Nephron progenitor cell (in vitro differentiated cells): ENCODE measurements at places on chromosomes 12 and 14.

GRCh38 chr14:74347097-74347794 is 1.0 kb upstream of the VRTN start:
- H3K4me3 ChIP-seq, result peak overlapping the region; percentile 44
- peaks cover 26% of the 10 kb centered on the region for H3K4me1 ChIP-seq
- H3K27me3 ChIP-seq, result peaks cover 27% of the 10 kb centered on the region

DNA sequence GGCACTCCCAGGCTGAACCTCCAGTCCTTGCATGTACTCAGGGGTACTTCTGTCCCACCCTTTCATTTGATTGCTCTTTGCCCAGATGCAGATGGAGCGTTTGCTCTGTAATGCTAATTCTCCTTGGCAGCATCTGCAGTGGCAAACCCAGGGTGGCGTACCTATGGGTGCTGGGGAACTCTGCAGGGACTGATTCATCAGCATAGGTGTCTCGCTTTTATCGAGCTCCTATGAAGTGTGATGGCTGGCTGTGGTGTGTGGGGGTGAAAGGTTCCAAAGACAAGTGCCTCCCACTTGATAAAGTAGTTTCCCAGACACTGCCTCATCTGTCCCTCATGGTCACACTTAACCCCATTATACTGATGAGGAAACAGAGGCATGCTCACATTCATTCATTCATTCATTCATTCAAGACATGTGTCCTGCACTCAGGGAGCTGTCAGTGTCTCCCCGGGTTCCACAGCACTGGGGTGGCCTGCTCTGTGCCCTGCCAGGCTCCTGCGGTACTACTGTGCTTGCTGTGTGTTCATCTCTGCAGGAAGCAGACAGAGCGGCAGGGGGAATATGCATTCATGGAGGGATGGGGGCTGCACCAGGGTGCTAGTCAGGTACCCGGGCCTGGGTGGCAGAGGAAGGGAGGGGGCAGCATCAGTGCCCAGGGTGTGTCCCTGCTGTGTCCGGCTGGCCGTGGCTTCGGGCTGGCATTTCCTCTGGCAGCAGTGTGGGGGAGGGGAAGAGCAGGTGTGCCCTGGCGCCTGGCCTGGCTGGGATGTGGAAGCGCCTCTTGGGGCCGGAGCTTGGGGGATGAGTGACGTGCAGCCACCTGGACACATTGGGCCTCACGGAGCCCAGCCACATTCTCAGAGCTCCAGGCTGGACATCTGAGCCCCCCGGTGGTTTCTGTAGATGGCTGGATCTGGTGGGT is 110.9 kb downstream of the TSPAN9 start:
- peaks cover 8% of the 10 kb centered on the region for H3K27me3 ChIP-seq
- peaks cover 34% of the 10 kb centered on the region for H3K4me1 ChIP-seq
- H3K36me3 ChIP-seq, result no peaks in the 10 kb centered on the region
- no peak overlapping the region for H3K27ac ChIP-seq
- no peak overlapping the region for H3K4me3 ChIP-seq
- no peak for DNase-seq

DNA sequence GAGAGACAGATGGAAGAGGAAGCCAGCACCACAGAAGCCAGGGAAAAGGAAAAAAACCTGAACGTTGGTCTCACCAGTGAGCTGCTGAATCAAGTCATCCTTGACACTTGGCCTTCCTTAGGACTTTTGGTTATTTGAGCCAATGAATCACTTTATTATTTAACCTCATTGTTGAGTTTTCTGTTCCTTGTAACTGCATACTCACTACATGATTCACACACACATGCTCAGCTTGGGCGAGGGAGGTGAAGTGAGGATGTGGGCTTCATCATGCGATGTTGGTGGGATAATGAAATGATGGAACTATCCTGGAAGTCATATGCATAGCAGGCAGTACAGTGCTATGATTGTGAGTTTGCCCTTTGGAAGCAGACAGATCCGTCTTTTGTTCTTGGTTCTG is 40.6 kb upstream of the RPH3A start:
- no peaks in the 10 kb centered on the region for H3K36me3 ChIP-seq
- no peak for DNase-seq
- no peak overlapping the region for H3K27ac ChIP-seq

DNA sequence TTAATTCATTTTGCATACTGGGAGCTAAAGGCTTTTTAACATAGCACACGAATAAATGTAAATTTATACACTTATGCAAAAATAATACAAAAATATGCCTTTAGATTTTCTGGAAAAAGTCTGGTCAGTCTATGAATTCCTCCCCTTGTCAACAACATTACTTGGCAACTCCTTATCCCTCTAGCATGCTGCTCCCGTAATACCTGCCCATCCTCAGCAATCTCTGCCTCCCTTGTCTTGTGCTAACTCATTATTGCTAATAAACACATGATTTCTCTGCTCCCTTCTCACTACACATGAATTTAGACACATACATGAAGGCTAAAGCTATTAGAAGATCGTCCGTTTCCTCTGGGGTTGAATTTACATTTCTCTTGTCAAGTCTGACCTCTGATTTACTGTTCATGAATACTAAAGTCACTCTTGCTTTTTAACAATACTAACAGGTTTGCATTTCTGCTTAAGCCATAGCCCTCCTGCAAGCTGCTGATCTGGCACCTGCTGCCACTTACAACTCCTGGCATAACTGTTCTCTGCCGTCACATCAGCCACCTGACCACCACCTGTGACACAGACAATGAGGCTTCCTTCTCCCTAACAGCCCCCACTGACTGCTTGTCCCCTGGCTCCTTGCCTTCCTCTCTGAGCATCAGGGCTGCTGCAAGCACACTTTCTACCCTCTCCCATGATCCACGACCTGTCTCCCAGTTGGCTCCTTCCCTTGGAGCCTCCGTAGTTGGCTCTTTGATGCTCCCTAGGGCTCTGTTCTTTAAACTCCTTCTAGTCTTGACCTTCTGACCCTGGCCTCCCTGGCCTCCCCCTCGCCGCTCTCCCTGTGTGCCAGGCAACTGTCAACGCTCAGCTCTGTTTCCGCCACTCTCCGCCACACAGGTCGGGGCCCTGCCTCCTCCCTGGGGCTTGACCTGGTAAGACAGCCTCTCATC is 177.6 kb downstream of the CALM1 start:
- peak overlapping the region; percentile 3 for H3K4me3 ChIP-seq
- peaks cover 4% of the 10 kb centered on the region for H3K27me3 ChIP-seq
- peaks cover 35% of the 10 kb centered on the region for H3K4me1 ChIP-seq
- H3K27ac ChIP-seq, result no peak overlapping the region
- peak; percentile 51 for DNase-seq

DNA sequence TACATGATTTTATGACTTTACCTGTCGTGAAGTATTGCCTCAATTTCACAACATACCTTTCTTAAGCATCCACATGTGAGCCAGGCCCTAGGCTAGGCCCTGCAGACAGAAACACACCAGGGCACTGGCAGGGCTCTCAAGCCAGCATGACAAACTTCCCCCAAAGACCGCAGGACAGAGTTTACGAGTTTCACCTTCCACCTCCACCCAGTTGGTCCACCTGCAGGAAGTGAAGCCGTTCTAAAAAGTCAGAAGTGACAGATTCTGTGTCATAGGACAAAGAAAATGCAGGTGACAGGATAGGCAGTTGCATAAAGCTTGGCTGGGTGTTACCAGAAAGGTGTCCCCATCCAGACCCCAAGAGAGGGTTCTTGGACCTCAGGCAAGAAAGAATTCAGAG is 382.3 kb downstream of the PCNX1 start:
- H3K4me1 ChIP-seq, result no peaks in the 10 kb centered on the region
- H3K27me3 ChIP-seq, result peaks cover 7% of the 10 kb centered on the region
- no peaks in the 10 kb centered on the region for H3K36me3 ChIP-seq
- H3K27ac ChIP-seq, result no peak overlapping the region
- no peak overlapping the region for H3K4me3 ChIP-seq

DNA sequence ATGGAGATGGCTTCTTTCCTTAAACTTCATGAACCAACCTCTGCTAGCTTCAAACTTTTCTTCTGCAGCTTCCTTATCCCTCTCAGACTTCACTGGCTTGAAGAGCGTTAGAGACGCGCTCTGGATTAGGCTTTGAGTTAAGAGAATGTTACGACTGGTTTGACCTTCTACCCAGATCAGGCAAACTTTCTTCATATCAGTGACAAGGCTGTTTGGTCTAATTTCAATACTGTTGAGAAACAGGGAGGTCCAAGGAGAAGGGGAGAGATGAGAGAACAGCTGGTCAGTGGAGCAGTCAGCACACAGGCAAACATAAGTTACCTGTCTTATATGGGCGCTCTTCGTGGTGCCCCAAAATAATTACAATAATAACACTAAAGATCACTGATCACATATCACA is 14.9 kb downstream of the SCAF11 start:
- peaks cover 78% of the 10 kb centered on the region for H3K36me3 ChIP-seq
- peak overlapping the region; percentile 37 for H3K27ac ChIP-seq
- H3K4me1 ChIP-seq, result peaks cover 5% of the 10 kb centered on the region
- no peaks in the 10 kb centered on the region for H3K27me3 ChIP-seq
- H3K4me3 ChIP-seq, result no peak overlapping the region

GRCh38 chr14:55665067-55665675 is 85.2 kb downstream of the KTN1 start:
- H3K36me3 ChIP-seq, result peaks cover 48% of the 10 kb centered on the region
- no peak overlapping the region for H3K27ac ChIP-seq
- H3K4me1 ChIP-seq, result no peaks in the 10 kb centered on the region
- H3K27me3 ChIP-seq, result no peaks in the 10 kb centered on the region
- no peak overlapping the region for H3K4me3 ChIP-seq

GRCh38 chr12:89765959-89766824 is 57.6 kb upstream of the ATP2B1 start:
- no peak overlapping the region for H3K27ac ChIP-seq
- no peaks in the 10 kb centered on the region for H3K4me1 ChIP-seq
- DNase-seq, result no peak

DNA sequence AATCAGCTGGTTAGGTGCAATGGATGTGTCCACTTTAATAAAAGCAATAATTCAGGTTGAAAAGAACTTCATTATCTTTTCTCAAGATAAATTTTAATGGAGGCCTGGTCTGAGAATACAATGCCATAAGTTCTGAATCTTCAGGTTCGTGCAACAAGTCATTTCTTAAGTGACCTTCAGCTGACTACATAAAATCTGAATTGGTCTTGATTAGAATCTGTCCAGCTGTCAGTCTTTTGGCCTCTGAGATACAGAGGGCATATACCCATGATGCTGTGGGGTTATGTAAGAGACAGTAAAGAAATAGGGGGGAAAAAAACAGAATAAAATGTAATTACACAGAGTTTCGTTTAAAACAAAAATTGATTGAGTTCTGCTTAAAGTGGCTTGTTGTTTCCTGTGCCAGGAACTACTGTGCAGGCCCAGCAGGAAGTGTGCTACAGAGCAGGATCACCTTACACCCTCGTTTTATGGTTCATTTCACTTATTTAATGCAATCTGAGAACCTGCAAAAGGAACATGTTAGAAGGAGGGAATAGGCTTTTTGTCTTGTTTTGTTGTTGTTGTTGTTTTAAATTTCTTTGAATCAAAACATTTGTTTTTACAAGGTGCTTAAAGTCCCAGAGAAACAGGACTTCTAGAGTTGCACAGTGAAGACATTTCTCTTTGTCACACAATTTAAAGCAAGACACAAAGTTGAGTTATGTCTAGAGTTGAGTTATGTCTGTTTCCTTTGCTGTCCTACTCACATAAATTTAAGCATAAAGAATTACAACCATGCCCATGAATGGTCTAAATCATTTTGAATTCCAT is 64.2 kb downstream of the LGR5 start:
- peak; percentile 23 for DNase-seq
- H3K4me3 ChIP-seq, result peak overlapping the region; percentile 65
- no peaks in the 10 kb centered on the region for H3K27me3 ChIP-seq
- H3K36me3 ChIP-seq, result peaks cover 15% of the 10 kb centered on the region
- H3K4me1 ChIP-seq, result peaks cover 55% of the 10 kb centered on the region

DNA sequence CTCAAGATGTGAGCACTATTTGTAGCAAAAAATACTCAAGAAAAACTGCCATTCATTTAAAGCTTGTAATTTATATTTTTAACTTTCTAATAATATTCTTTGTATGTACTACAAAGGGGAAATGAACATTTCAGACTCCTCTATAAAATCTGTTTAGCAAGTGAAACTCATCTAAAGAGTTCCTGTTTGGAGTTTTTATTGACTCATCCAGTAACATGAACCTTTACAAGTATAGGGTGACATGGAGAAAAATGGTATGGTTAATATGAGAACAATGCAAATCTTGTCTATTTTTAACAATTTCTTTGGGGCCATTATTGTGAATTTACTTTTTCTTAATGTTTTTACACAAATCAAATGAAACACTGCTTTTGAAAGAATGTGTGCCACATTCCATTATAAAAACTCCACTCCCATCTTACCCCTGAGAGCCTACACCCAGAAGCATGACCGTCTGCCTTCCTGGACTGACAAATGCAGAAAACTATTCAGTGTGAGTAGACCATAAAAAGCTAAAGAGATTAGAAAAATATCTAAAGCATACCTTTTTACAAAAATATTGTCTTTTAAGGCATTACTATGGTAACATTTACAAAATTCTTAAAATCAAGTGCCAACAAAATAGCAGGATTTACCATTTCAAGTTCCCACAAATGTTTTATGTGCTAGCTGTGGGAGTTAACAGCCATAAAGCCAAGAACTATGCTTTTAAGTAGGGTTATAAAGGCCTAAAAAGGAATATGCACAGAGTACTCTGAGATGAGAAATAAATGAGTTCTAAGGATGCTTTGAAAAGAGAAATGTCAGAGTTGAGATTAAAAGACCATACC is 144.0 kb downstream of the ADAMTS20 start:
- H3K27me3 ChIP-seq, result no peaks in the 10 kb centered on the region
- H3K4me1 ChIP-seq, result peaks cover 55% of the 10 kb centered on the region
- peak overlapping the region; percentile 19 for H3K4me3 ChIP-seq

- no peak overlapping the region for H3K4me3 ChIP-seq
- DNase-seq, result no peak
- H3K36me3 ChIP-seq, result no peaks in the 10 kb centered on the region
- H3K27ac ChIP-seq, result no peak overlapping the region
- no peaks in the 10 kb centered on the region for H3K4me1 ChIP-seq
Measured at GRCh38 chr12:28704477-28705169, 444.5 kb upstream of the FAR2 start.

DNA sequence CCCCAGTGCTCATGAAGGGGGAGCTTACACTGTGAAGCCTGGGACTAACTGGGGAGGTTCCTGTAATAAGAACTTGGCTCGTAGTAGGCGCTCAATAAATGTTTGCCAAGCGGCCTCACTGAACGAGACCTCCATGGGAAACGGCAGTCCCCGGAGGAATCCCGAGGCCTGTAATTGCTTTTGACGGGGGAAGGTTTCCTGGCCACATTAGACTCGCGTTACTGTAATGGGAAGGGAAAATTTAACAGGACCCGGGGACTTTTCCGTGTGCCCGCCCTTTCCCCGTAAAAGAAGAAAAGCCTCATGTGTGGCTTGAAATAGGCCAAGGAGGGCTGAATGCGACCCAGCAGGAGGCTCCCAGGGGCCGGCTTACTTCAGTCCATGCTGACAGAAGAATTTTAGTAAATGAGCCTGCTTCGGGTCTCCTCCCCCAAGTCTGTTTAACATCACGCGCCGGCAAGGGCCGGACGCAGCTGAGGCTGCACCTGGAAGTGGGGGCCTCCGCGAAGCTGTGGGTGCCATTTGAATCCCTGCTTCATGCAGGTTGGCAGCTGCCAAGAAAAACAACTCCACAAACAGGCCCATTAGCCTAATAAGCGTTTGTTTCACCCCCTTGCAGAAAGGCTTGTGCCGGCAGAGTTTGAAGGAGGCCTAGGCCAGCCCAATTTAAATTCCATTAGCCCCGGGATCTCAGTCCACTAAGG is 39.8 kb upstream of the PWP1 start:
- peaks cover 16% of the 10 kb centered on the region for H3K27me3 ChIP-seq
- peak overlapping the region; percentile 58 for H3K4me3 ChIP-seq
- peak; percentile 33 for DNase-seq
- H3K36me3 ChIP-seq, result peaks cover 12% of the 10 kb centered on the region

- no peaks in the 10 kb centered on the region for H3K27me3 ChIP-seq
- DNase-seq, result no peak
- no peak overlapping the region for H3K4me3 ChIP-seq
- no peak overlapping the region for H3K27ac ChIP-seq
Measured at GRCh38 chr12:64699504-64700115, 59.6 kb downstream of the GNS start.
